ENCODE measurements at places on chromosomes 12 and 14. TPM values are rescaled to one million over a fixed set of nuclear protein-coding genes. Genes with fewer than 3 reads are reported as not detected.

CLEC4D gene
- total RNA-seq, result not detected

ATL1 gene
- 5.5 TPM for total RNA-seq

GARIN6 gene
- total RNA-seq, result not detected

DLGAP5 gene
- 48.5 TPM for total RNA-seq

KCNC2 gene
- total RNA-seq, result not detected

RNF212B gene
- not detected for total RNA-seq

DIO3 gene
- not detected for total RNA-seq

KRT80 gene
- 2.0 TPM for total RNA-seq

EPYC gene
- not detected for total RNA-seq

Measured in pulmonary artery endothelial cell (primary cell).